ENCODE measurements at places on chromosomes 12 and 14.

DNA sequence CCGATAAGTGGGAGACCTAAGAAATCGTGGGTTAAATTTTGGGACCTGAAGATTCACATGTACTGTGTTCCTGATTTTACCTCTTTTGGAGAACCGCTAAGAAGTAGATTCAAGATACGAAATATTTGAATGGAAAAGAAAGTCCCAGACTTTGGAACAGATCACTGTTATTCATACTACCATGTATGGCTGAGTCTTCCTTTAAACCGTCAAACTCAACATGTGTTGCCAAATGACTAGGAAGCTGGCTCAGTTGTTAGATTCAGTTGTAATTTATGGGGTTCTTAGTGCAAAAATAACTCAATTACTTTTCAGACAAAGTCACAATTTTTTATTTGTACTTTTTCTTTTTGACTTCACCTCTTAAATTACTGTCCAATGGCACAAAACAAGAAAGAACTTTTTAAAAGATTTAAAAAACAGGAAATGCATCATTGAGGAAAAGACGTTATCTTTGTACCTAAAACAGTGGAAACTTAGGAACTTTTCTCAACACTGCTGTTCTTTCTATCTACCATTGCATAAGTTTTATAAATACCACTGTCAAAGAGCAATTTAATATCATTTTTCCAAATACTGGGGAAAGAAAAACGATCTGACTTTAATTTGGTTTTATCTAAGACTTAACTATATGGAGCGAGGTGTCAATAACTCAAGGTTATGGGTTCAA is 15.7 kb downstream of the RERG start:
- DNase-seq = no peak

- no peak for DNase-seq
These were observed 5.1 kb upstream of the DYNC1H1 start for GRCh38 chr14:101959277-101959676.

- no peak for DNase-seq
These were observed 82.0 kb upstream of the RASSF8 start for GRCh38 chr12:25876383-25877045.

- no peak for DNase-seq
These were observed 211.2 kb downstream of the NUAK1 start for GRCh38 chr12:105927564-105927963.

GRCh38 chr14:53542732-53543131 is 389.6 kb upstream of the DDHD1 start:
- DNase-seq = peak; percentile 34
